ENCODE measurements at places on chromosomes 12 and 14.

- DNase-seq, result no peak
These were observed 124.6 kb downstream of the KICS2 start for GRCh38 chr12:64097366-64098105.

DNA sequence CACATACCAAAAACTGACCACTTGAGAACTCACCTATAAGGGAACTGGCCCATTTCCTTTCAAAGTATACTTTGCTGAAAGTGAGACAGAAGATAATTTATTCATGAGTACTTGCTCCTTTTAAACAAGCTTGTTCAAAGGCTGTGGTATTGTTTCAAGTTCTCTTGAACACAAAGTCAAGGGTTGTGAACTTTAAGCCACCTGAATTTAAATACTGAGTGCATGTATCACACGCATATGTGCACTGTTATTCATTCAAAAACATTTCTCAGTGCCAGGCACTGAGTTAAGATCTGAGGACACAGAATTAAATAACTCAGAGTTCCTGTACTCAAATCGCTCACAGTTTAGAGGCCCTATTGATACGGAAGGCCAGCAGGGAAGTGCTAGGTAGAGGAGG, 19.1 kb upstream of the LDHB start:
- no peak for DNase-seq

- DNase-seq, result no peak
These were observed 2.2 kb downstream of the BTBD7 start for GRCh38 chr14:93330609-93331000.

GRCh38 chr12:126389961-126390360, 1324.7 kb downstream of the AACS start:
- DNase-seq, result no peak

DNA sequence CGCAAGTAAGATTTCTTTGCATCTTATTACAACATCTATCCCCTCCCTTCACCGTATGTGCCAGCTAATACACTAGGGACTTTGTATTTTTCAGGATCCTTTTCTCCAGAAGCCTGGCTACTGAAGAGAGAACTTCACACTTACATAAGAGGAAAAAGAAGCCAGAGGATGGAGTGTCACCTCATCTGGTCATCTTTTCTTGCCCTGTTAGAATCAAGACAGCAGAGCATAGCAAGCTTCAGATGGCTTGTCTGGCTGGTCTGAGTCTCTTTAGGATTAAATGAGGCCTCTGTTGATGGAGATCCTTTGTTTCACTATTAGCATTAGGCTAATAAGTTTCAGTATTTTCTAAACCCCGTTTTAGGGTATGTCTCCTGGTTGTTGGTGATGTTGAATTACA, 14.4 kb upstream of the AACS start:
- no peak for DNase-seq

DNA sequence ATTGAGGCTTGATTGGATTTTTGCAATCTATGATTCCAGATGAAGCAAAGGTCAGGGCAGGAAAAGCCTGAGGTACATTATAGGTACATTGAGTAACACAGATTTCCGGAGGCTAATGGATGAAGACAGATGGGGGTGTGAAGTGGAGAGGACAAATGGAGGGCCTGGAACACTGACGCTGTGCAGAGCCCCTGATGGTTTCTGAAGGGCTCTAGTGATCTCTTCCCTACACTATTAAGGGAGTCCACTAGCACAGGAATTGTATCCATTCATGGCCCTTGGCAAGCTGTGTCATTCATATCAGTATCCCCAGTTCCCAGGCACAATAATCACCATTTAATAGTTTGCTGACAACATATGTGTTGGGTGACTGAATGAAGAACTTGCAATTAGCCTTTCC, 284.8 kb downstream of the ITPR2 start:
- DNase-seq, result no peak

DNA sequence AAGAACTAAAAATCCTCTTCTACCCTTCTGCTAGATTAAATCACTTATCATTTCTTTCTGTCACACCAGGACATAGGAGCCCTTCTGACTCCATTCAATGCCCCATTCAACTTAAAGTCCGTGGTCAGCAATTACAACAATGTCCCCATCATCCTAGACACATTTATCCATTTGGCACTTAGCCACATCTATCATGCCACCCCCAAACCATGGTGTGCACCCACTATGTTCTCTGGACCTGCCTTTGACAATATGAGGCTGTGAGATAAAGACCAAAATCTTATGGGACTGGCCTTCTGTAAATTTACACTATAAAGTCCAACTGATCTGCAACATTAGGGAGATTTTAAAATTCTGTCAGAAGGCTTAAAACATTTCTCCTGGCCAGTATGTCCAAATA, 104.4 kb downstream of the SSPN start:
- no peak for DNase-seq

DNA sequence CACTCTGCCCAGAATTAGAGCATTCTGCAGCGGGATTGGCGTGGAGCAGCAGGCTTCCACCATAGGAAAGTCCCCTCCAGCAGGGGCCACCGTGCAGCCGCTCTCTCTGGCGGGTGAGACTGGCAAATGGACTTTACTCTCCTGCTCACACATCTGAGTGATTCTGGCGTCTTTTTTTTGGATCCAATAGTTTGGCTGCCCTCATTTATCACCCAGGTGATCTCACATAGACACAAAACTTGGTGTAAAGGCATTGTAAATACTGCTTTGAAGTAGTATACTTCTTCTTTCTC, 130.3 kb downstream of the TGFB3 start:
- DNase-seq, result no peak

Data from hematopoietic multipotent progenitor cell (in vitro differentiated cells).